Endodermal cell (in vitro differentiated cells): ENCODE measurements at places on chromosomes 12 and 14. TPM values are rescaled to one million over a fixed set of nuclear protein-coding genes. Genes with fewer than 3 reads are reported as not detected.

DNA sequence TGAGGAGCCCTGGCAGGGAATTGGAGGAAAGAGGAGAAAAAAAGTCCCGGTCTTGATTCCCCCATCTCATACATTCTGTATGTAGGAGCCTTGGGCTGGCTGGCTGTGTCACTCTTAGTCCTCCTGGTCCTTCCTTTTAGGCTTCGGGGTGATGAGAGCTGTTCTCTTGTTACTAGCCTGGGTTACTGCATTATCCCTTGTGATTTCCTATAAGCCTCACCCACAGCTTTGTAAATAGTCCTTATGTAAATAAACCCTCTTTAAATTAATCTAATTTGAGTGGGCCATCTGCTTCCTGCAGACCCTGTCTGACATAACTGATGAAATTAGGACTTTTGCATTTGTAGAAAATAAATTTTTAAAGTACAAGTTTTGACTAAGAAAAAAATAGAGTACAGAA lies 19.2 kb downstream of the DNM1L start:
- H3K27ac ChIP-seq: no peak overlapping the region
- H3K36me3 ChIP-seq: peaks cover 13% of the 10 kb centered on the region

GRCh38 chr12:106304797-106305196 lies 2.3 kb downstream of the TCP11L2 start:
- H3K27me3 ChIP-seq: no peaks in the 10 kb centered on the region
- no peak overlapping the region for H3K4me3 ChIP-seq
- no peak overlapping the region for H3K27ac ChIP-seq
- no peaks in the 10 kb centered on the region for H3K36me3 ChIP-seq

DLK1 gene
- 67.1 and 78.3 TPM in 2 replicates for total RNA-seq

- H3K4me3 ChIP-seq: no peak overlapping the region
- no peak for DNase-seq
- no peaks in the 10 kb centered on the region for H3K36me3 ChIP-seq
These were observed 27.0 kb upstream of the HIGD1C start for GRCh38 chr12:50925342-50925651.

HOXC5 gene
- not detected in 3 replicates for total RNA-seq

APOF gene
- not detected in 3 replicates for total RNA-seq

DNA sequence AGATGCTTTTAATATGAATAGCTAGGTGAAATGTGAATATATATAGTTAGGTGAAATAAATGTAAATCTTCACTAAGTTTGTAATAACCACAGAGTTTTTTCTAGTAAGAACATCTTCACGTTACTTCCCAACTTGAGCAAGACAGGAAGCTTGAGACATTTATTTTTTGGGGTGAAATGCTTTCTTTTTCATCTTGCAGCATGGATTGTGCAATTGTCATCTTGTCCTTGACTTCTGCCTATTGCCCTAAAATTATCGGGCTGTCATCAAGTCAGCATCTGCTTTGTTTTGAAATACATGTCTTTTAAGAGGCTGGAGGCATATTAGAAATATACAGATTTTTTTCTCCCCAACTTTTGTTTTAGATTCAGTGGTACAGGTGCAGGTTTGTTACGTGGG lies 433.9 kb downstream of the PCNX1 start:
- no peak overlapping the region for H3K27ac ChIP-seq
- peaks cover 7% of the 10 kb centered on the region for H3K36me3 ChIP-seq
- H3K4me1 ChIP-seq: peaks cover 3% of the 10 kb centered on the region
- no peak for DNase-seq
- H3K4me3 ChIP-seq: no peak overlapping the region

REP15 gene
- 0.68 to 2.4 TPM (median 2.2 TPM) in 3 replicates for total RNA-seq
